ENCODE measurements at places on chromosomes 1 and 21.

- DNase-seq, result no peak
These were observed 37.9 kb upstream of the PTPRF start for GRCh38 chr1:43492826-43493225.

DNA sequence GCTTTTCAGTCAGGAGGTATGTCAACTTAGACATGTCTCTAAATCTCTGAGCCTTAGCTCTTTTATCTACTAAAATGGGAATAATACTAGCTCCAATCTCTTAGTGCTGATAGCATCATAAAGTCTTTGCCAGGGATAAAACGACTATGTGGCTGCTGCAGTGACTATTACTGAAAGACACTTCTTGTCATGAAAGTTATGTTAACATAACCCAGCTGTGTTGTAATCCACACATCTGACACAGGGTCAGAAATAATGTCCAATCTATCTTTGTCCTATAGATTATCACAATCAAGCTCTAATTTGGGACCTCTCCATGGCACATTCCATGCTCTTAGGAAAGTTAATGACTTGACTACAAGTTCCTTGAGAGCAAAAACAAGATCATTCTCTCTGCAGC, 62.8 kb downstream of the JAK1 start:
- DNase-seq, result no peak

- no peak for DNase-seq
These were observed 615 bp downstream of the GPR161 start for GRCh38 chr1:168135921-168136708.

DNA sequence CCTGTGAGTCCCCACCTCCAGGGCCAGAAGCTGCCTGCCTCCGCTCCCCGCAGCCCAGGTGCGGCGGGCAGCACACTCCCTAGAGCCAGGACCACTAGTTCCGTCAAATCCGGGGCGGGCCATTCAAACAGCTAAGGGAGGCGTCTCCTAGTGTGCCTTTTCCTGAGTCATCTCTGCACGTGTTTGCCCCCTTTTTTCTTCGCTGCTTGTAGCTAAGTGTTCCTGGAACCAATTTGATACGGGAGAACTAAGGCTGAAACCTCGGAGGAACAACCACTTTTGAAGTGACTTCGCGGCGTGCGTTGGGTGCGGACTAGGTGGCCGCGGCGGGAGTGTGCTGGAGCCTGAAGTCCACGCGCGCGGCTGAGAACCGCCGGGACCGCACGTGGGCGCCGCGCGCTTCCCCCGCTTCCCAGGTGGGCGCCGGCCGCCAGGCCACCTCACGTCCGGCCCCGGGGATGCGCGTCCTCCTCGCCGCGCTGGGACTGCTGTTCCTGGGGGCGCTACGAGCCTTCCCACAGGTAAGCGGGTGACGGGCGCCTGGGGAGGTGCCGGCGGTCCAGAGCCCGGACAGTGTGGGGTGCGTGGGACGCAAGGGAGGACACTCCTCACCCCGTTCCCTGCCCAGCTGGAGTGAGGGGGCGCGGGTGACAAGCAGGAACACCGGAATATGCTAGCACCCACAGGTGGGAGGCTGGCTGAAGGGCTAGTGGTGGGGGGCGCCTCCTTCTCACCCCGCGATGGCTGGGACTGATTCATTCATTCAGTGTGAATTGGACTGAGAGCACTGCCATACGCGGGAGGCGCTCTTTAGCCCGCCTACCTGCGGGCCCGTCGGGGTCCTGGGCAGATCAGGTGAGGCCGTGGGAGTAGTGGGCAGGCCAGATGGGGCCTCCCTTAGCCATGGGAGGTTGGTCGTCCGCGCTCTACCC, at the start of gene TNFRSF8:
Gene TNFRSF8 (plus strand): TSS at position 163 of the 932 bp plus-strand sequence. CDS start 296 bp downstream, at position 459.
- DNase-seq, result no peak

GRCh38 chr1:98147280-98147679, 226.4 kb upstream of the DPYD start:
- no peak for DNase-seq

DNA sequence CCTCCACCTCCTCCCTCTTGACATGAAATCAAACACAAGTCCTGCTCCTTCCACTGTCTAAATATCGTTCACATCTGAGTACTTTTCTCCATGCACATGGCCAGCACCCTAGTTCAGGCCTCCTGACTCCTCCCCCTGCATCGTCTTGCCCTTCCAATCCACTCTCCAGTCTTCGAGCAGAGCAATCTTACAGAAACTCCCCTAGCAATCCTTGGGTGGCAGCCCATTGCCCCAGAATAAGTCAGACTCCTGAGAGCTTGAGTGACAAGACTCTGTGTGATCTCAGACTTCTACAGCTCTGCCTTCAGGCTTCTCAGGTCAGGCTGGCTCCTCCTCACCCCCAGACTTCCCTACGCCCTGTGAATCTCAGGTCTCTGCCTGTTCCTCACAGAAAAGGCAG, 5.5 kb downstream of the SH2D2A start:
- DNase-seq, result no peak

DNA sequence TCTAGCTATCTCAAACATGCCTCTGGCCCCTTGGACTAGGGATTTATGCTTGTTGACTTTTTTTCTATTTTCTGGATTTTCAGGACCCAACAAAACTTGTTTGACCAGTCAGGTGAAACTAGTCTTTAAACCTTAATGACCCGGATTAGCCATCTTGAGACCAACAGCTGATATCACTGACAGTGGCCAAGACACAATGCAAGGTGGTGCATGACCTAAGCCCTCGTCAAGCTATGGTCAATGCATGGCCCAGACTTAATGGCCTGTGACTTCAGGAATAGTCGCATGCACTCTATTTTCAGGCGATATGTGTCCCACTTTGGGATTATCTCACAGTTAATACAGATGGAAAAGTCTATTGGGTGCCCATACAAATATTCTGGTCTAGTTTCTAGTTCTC, 190.4 kb downstream of the ZBTB18 start:
- DNase-seq, result no peak

DNA sequence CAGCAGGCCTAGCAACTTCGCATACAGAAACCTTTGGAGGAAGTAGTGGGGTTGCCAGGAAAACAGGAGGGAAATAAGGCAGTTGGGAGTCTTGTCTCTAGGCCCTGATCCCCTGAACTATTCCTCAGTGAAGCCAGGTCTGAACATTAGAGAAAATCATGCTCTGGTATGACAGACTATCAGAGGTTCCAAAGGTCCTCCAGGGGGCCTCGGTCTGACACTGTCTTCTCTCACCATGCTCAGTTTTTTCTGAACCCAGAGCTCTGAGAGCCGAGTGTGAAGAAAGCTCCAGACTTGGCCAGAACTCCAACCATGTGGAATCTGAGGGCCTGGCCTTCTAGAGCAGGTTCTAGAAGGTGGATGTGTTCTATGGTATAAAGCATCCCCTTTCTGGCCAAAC, 4.0 kb downstream of the TOMM40L start:
- no peak for DNase-seq

DNA sequence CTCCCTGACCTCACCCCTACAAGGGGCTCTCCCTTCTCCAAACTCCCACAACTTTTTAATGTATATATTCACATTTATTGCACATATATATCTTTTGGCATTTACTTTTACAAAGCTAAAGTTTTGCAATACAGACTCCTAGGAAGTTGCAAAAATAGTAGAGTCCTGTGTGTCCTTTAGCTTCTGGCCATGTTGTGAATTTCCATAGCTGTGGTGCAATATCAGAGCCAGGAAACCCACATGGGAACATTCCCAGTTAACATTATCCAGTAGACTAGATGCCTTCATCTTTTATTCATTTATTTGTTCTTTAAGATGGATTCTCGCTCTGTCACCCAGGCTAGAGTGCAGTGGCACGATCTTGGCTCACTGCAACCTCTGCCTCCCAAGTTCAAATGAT, 343.0 kb downstream of the PCP4 start:
- no peak for DNase-seq

DNA sequence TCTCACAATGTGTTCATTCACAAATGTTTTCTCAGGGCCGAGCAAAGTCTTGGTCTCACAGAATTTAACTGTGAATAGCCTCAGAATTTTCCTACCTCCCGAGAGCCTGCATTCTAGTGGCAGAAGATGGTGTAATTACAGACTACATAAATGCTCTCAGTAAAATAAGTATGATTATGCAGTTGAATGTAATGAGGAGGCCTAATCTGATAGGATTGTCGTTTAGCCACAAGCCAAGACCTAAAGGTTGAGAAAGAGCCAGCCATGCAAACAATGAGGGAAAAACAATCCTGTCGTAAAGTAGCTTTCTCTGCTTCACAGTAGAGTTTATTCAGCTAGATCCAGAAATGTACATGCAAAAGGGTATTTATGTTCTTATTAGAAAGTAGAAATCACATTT, 607.8 kb upstream of the B3GALT2 start:
- DNase-seq, result no peak

- DNase-seq, result no peak
These were observed 262.9 kb upstream of the PROX1 start for GRCh38 chr1:213724640-213725536.

GRCh38 chr1:26862781-26863684, at the start of gene SFN:
SFN (plus strand) TSS chr1:26863149; CDS start chr1:26863213, 64 bp downstream.
- DNase-seq, result peak; percentile 48

DNA sequence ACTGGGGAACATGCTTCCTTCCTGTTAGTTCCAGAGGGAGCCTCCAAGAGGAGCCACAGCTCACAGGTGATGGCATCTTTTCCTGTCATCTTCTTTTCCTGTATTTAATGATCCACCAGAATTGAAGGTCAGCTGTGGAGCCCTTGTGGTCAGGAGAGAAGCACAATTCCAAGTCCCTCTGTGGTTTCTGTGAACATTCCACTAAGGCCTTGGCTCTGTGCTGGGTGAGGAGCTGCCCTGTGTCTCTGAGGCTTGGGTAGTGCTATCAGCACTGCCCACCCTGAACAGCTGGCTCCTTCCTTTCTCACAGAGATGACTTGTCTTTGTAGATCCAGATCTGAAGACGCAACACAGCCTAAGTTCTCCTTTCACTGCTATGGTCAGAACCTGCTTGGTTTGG, 141.9 kb upstream of the MAP1LC3C start:
- DNase-seq, result no peak

GRCh38 chr1:229080361-229080760, 190.6 kb upstream of the RAB4A start:
- DNase-seq, result no peak
